ENCODE measurements at places on chromosomes 5 and 9.

GRCh38 chr9:114897196-114897595, 33.2 kb downstream of the TNFSF8 start:
- no peak for DNase-seq

DNA sequence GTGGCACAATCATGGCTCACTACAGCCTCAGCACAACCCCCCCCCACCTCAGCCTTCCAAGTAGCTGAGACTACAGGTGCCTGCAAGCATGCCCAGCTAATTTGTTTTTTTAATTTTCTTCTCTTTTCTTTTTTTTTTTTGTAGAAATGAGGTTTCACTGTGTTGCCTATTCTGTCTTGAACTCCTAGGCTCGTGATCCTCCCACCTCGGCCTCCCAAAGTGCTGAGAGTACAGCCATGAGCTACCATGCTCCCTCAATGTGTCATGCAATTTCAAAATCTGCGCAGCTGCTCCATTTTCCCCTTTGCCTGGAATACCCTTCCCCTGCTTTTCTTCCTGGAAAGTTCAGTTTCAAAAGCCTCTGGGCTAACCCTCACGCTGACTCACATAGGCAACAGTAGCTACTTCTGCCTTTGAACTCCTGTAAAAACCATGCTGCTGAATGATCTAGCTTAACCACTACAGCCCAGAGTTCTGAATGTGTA, 71.0 kb upstream of the IL7R start:
- DNase-seq = no peak

- DNase-seq = no peak
Measured at GRCh38 chr9:87067426-87067825, 120.1 kb upstream of the GAS1 start.

GRCh38 chr5:149804478-149805450, 74.7 kb downstream of the PPARGC1B start:
- no peak for DNase-seq

DNA sequence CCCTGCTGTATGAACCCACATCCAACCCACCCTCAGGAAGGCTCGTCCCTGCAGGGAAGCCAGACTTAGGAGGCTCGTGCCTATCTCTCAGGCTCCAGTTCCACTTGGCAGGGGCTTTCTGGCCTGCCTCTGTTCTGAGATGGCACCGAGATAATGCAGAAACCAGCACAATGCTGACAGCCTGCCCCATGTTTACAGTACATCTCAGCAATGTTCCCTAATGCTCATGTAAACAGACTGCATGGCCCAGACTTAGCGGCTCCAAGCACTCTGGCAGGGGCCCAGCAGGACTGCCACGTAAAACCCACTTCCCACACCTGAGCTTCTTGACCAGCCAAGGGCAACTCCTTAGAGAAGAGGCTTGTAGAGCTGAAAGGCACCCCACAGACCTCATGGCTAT, 499.5 kb upstream of the BRINP1 start:
- no peak for DNase-seq

GRCh38 chr5:76468635-76469425, 65.7 kb downstream of the IQGAP2 start:
- no peak for DNase-seq

GRCh38 chr5:74380193-74380592, 260.3 kb downstream of the ENC1 start:
- DNase-seq = no peak

GRCh38 chr9:86175223-86175622, 75.9 kb upstream of the GOLM1 start:
- no peak for DNase-seq

DNA sequence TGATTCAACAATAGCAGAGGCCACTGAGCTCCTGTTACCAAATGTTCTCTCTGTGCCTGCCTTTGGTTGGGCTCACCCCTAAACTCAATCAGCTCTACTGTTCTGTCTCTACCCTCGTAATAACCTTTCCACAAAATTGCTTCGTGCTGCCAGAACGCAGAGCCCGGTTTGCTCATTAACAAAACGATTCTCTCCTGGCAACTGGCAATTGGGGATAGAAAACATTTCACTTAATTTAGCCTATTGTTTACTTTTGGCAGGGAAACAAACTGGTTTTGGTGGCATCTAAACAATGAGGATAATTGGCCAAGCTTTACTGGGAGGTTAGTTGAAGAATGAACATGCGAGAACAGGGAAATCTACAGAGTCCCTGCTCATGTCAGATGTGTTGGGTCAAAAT, 56.6 kb downstream of the SLC28A3 start:
- no peak for DNase-seq

DNA sequence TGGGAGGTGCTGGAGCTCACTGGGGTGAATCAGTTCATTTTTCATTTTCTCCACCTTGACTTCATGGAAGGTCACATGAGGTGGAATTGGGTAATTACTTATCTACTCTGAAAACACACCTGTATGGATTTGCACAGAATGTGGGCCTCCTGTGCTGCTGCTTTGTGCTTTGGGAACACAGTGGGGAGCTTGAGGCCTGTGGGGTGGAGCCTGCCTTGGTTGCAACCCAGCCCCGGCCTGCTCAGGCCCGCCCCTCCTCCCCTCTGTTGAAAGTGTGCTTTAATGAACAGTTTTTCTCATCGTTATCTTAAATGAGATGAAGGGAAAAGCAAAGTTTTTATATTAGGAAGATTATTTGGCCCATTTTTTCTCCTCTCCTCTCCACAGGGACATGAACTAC, 28.5 kb upstream of the DMRT3 start:
- no peak for DNase-seq
